ENCODE measurements at places on chromosomes 4 and X.

GRCh38 chr4:105387466-105387865 is 86.4 kb downstream of the PPA2 start:
- DNase-seq: no peak

GRCh38 chrX:118534716-118535493 is 39.3 kb downstream of the DOCK11 start:
- DNase-seq: no peak

- DNase-seq: no peak
These were observed 26.7 kb upstream of the RBM47 start for GRCh38 chr4:40656201-40656863.

- peak; percentile 23 for DNase-seq
These were observed 255.9 kb downstream of the ADAMTS3 start for GRCh38 chr4:72313121-72313520.

DNA sequence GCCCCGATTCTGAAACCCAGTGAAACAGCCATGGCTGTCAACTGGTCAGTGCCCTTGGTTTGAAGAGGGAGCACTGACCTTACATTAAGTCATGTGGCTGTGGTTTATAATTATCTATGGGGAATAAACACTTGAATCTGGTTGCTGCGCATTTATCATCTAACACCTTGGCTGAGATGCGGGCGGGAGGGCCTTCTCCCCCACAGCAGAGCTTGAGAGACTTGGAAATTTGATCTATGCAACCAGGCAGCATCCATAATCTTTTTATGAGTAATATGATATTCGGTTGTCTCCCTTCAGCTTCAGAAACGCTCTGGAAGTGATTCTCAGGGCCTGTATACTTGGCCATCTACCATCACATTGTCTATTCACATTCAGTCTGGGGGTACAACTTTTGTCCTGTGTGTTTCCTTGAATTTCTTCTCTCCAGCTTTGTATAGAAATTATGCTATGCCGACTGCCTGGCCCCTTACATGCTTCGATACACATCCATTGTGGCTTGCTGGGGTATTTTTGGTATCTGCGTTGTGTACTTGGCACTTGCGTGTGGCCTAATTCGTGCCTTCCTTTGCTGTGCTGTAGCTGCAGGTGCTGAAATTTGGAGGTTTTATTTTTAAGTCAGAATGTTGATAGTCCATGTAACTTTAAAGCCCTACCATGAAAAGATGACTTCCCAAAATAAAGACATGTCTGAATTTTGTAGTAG is 321.6 kb downstream of the ARHGAP10 start:
- DNase-seq: no peak

- no peak for DNase-seq
These were observed 349.9 kb downstream of the BMPR1B start for GRCh38 chr4:95107635-95108034.

- DNase-seq: no peak
These were observed 389.5 kb upstream of the GRID2 start for GRCh38 chr4:91914176-91914804.

DNA sequence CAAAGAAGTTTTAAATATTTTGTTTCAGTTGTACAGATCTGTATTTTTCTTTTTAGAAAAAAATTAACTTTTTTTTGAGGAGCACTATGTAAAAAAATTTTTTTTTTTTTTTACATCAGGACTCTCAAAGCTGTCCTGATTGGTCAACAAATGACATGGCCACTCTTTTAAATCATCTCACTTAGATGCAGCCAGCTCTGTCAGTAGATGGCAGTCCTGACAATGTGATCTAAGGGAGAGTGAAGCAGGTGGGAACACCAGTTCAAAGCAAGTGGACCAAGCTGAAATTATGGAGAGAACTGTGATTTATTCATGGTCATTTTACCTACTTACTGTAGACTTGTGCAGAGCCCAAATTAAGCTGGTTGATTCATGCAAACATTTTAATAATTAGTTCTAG is 174.7 kb upstream of the GPRIN3 start:
- no peak for DNase-seq

Measured in breast epithelium (tissue), 4 donors.